Activated CD4-positive, alpha-beta T cell treated with anti-CD3 and anti-CD28 coated beads for 36 hours (primary cell): ENCODE measurements at places on chromosomes 7 and 10. TPM values are rescaled to one million over a fixed set of nuclear protein-coding genes. Genes with fewer than 3 reads are reported as not detected.

Gene AKR1C1
- 0.86 TPM for total RNA-seq

GRCh38 chr10:70212879-70213278 is 20.4 kb downstream of the PPA1 start:
- DNase-seq: no peak

- peak; percentile 64 for DNase-seq
Measured at GRCh38 chr7:2710286-2710655, 22.3 kb downstream of the AMZ1 start.

GRCh38 chr7:141686670-141687069 is 15.3 kb downstream of the DENND11 start:
- no peak for DNase-seq

GRCh38 chr7:96287559-96287958 is 34.3 kb downstream of the SLC25A13 start:
- DNase-seq: no peak

GRCh38 chr7:74015670-74016069 is 12.3 kb upstream of the ELN start:
- no peak for DNase-seq

DNA sequence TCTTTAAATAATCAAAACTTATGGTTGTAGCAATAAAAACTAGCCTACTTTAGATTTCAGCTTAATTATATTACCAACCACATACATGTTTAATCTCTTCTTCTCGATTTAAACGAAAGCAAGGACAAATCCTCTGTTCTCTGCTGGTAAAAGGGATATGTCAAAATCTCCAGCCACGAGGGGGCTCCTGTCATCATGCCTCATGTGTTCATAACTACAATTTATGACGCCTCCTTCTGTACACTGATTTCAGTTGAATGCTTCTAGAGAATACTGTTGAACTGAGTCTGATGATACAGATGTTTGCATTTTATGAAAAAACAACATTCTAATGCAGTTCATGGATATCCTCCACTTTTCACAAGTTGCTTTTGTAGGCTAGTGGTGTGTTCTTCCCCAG is 220.0 kb upstream of the DPP6 start:
- no peak for DNase-seq

DNA sequence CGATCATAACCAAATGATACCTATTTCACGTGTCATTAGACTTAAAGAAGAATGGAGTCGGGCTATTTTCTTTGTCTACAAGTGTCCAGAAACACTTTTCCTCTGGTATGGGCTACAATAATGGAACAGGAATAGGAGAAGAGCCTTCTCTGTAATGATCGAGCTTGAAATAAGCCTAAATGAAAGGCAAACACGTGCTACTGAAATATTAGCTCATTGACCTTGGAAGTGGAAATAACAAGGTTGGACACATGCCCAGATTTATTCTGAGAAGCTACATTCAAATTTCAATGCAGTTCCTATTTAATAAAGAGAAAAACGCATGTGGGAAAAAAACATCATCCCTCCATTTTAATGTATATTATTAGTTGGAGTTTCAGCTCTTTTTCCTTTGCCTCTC is 254.7 kb upstream of the PTER start:
- DNase-seq: no peak

Gene SPDYE9
- total RNA-seq: not detected

Gene CLCN1
- total RNA-seq: 0.07 TPM

- DNase-seq: no peak
Measured at GRCh38 chr7:10793995-10794775, 179.5 kb upstream of the PHF14 start.

GRCh38 chr7:24318326-24318725 is 34.3 kb downstream of the NPY start:
- no peak for DNase-seq

DNA sequence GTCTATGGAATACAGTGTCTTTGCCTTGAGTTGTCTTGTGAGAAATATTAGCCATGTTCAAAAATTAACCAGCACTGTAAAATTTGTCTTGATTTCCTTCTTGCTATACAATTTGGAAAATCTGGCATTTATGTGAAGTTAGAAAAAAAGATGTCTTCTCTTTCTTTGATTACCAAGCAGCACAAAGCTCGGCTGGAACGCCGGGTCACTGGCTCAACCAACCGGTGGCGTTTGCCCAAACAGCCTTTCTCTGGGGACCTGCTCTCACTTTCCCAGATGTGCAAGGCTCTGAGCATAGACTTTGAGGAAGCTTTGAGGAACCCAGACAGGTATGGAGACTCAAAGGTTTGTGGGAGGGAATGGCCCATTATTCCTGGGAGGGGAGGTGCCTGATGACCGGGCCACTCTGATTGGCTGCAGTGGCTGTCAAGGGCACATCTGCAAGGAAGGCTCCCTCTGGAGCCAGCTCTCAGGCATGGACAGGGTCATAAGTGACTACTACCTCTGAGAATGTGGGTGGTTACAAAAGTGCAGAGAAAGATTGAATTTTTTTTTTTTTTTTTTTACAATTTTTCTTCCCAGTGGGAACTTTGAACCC is 5.6 kb downstream of the BTBD16 start:
- DNase-seq: no peak

Gene ADARB2
- total RNA-seq: not detected

DNA sequence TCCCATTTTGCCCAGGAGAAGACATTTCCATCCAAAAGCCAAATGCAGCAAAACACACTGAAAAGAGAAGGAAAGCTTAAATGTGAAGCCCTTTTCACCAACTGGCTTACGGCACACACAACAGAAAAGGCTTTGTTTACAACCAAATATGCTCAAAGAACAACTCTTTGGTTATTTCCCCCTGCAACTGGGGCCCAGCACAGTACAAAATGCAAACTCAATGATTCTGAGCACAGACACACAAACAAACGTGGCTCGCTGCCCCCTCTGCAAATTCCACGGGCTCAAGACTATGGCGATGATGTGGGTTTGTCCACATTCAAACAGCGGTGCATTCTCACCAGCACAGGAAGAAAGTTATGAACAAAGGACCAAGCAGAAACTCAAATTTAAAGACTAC is 5.3 kb downstream of the CPXM2 start:
- DNase-seq: no peak

DNA sequence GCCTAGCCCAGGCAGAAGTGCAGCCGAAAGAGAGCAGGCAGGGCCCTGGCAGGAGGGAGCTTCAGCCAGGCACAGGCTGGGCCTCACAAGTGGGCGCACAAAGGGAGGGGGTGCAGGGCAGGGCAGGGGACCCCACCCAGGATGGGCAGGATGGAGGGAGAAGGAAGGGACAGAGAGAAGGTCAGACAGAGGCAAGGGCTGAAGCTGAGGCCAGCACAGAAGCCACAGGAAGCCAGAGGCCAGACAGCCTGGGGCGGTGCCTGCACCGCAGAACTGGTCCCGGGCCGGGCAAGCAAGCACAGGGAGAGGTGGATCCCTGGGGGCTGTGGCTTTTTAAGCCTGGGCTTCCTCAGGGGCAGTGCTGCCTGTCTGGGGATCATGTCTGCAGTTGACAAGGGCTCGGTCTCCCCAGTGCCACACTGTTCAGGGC is 16.7 kb downstream of the NOS3 start:
- no peak for DNase-seq

Gene BRI3
- total RNA-seq: 47.6 TPM

GRCh38 chr7:33885290-33886148 is 19.8 kb upstream of the BMPER start:
- no peak for DNase-seq

DNA sequence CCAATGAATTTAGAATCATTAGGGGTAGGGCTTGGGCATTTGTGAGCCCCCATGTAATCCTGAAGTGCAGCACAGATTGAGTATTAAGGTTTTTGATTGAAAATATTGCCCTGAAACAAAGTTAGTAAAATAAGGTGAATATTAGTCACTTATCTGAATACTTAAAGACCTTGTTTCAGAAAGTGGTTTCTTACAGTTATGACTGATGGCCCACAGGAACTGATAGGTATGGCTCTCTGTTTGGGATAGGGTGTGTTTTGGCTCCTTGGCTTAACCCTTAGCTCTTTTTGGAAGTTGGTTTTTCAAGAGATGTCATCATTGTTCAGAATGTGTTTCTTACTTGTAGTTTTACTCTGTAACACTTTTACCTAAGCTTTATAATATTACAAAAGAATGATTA is 34.8 kb downstream of the MDFIC start:
- DNase-seq: no peak

Gene ATOH7
- total RNA-seq: not detected

DNA sequence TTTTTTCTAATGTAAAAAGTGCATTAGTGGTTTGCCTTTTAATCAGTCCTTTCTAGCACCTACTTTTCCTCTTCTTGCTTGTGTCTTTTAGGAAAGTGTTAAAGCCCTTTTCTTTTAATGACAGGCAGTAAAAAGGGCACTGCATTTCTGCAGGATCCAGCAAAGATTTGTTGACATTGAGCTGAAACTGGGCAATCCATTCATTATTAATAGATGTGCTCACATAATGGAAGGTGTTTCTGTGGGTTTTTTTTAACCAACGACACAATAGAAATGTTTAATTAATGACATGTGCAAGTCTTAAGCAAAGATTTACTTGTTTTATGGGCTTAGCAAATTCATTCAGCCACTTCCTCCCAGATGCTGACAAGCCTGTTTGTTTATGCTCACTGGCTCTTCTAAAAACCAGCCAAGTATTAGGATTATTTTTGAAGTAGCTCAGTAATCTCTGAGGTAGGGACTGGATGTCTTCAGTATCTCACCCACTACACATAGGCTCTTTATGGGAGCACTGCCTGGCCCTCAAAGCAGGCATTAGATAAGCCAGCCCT is 1201.1 kb downstream of the SORCS1 start:
- DNase-seq: no peak

GRCh38 chr7:70267381-70268120 is 669.3 kb downstream of the AUTS2 start:
- no peak for DNase-seq

GRCh38 chr7:56107954-56108258 is 1.6 kb upstream of the CHCHD2 start:
- no peak for DNase-seq

- DNase-seq: no peak
Measured at GRCh38 chr7:95092324-95092723, 184.9 kb downstream of the PPP1R9A start.

- DNase-seq: no peak
Measured at GRCh38 chr10:118925404-118926071, 104.0 kb upstream of the NANOS1 start.

GRCh38 chr10:19772972-19773371 is 43.3 kb upstream of the PLXDC2 start:
- DNase-seq: no peak

DNA sequence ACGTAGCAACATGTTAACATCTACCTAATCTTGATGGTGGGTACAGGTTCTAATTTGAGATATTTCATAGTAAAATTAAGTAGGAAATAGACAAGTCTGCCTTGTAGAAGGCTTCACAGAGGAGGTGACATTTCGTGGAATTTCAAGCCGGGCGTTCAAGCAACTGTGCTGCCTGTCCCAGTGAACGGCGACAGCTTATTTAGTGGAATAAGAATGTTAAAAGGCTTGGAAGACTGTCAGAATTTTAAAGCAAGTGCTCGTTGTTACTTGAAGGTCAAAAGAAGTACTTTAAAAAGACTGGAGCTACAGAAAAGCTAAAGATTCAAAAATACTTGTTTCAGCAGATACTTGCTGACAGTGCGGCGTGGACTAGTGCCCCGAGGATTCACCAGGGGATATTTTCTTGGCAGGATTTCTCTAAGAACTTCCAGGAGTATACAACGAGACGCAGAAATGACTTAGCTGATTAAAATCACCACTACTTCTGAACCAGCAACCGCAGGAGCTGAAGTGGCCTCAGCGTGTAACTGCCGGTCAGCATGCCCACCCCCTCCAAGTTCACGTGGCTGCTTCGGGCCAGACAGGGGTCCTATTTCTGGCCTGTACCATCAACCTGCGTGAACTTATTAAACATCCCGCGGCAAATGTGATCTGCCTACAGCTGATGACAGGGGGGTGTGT is 46.5 kb downstream of the CTBP2 start:
- no peak for DNase-seq

DNA sequence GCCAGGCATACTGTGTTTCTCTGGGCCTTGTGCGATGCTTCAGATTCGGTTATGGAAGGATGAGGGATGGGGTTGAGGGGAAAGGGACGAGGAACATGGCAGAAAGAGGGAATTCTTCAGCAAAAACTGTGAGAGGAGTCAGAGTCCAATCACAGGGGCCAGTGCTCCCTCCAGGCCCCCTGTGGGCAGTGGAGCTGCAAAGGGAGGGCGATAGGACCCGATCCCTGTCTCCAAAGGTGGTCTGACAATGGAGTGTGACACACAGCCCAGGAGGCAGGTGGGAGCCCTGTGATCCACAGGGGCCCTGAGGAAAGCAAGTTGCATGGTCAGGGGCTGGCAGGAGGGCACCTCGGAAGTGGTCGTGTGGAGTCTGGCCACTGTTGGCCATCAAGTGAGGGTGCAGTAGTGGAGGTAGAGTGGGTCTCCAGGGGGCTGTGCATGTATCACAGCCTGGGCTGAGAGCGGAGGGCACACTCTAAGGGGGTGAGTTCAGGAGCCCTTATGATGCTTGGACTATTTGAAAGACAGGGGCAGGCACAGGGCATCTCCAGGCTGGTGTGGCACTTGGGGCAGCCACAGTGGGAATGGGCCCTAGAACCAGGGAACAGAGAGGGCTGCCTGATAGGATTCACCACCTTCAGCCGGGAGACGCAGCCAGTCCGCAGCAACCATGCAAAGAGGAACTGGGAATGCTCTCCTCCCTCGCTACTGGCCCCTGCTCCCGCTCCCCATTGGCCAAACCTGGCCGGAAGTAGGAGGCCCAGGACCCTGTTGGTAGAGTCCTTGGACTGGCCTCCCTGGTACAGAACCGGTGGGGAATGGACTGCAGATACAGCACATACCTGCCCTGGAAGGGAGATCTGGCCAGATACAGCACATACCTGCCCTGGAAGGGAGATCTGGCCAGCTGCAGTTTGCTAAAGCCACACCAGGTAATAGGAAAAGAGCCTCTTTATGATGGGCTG is 115.9 kb downstream of the ADCY1 start:
- no peak for DNase-seq

- no peak for DNase-seq
Measured at GRCh38 chr10:72690071-72690755, 1.7 kb upstream of the MCU start.

DNA sequence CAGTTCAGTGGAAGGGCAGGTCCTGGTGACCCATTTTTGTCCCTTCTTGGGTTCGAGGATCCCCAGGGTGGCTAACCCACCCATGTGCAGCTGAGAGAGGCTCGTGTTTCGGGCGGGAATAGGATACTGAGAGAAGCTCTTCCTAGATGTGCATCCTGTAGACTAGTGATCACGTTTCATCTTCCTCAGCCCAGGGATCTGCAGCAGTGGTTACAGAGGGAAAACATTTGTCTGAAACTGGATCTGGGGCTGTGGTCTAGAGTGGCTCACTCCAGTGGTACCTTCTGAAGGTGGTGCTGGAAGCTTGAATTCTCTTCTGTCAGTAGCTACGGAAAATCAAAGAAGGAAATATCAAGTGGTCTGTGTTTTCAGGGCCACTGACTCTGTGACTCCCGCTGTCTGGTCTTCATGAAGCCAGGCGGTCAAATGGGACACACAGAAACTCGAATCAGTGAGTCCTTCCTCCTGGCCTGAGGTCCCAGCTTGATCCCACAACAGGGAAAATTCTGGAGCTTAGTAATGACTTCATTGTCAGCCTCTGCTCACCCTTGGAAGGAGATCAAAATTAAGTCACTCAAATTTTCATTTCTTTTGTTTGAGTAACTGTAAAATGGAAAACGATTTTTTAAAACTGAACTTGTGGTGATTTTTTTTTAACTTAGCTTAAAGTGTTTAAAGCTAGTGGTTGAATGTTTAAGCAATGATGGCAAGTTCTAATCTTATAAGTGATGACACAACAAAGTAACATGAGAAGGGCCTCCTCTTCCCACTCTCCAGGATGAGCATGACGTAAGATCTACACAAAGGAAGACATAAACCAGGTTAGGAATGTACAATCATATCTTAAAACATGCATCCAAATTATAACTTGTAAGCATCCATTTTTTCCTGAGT is 469.3 kb upstream of the KLF6 start:
- DNase-seq: no peak

Gene TRIM50
- total RNA-seq: not detected
